ENCODE measurements at places on chromosomes 7 and 10.

- no peak for DNase-seq
These were observed 152.5 kb upstream of the YAE1 start for GRCh38 chr7:39413636-39414223.

GRCh38 chr7:50660040-50660829 lies 95.0 kb upstream of the DDC start:
- DNase-seq: peak; percentile 41

DNA sequence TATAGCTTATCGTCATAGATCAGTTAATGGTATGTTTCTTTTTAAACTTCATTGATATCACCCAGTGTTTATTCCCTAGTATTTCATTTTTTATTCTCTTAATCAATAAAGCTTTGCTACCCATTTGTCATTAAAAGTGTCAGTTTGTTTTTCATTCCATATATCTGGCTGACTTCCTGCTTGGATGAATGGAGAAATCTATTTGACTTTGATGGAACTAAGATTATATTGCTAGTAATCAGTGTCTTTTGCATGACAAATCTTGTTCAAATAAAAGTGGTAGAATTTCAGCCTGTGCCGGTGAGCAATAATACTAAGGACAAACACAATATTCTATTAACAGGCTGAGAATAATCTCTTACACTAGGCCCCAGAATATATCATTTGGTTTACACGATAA lies 203.3 kb downstream of the SEC23IP start:
- no peak for DNase-seq

GRCh38 chr10:130369645-130370381 lies 233.6 kb downstream of the GLRX3 start:
- no peak for DNase-seq

GRCh38 chr7:69518705-69519077 lies 79.6 kb upstream of the AUTS2 start:
- no peak for DNase-seq

DNA sequence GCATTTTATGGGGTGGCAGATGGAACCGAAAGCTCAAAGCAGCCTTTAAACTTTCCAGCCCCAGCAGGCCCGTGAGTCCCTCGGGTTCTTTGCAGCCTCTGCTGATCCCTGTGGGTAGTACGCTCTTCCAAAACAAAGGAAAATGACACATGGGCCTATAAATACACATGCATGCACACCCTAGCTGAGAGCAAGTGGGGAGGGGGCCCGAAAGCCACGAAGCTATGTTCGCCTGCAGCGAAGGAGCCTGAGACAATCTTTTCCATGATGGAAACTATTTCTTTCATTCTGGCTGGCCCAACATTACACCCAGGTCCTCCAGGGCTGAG lies 32.2 kb downstream of the CALML5 start:
- no peak for DNase-seq

DNA sequence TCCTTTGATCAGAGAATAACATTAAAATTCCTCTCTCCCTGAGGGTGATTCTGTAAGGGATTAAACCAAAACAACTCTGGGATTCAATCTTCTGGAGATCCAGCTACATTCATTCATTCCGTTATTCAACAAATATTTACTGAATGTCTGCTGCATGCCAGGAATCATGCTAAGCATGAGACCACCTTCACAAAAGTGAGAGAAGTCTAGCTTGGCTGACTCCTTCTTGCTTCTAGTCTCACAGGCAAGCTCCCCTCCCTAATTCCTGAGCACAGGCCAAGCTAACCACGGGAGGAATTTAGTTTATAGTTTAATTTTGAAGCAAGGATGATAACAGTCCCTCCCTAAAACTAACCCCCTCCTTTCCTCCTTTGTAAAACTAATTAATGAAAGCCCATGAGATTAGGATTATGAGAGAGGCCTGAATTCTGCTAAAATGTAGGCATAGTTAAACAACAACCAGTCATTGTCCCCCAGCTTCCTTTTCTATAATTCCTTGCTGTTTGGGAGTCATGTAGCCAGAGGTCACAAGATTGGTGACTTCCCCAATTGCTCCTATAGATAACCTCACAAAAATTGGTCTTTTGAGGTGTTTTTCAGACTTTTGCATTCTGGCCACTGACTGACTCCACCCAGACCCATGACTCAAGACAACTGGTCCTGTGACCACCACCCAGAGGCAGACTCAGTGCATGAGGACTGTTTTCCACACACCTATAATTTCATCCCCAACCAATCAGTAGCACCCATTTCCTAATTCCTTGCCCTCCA lies 113.5 kb downstream of the ITGB8 start:
- DNase-seq: no peak

DNA sequence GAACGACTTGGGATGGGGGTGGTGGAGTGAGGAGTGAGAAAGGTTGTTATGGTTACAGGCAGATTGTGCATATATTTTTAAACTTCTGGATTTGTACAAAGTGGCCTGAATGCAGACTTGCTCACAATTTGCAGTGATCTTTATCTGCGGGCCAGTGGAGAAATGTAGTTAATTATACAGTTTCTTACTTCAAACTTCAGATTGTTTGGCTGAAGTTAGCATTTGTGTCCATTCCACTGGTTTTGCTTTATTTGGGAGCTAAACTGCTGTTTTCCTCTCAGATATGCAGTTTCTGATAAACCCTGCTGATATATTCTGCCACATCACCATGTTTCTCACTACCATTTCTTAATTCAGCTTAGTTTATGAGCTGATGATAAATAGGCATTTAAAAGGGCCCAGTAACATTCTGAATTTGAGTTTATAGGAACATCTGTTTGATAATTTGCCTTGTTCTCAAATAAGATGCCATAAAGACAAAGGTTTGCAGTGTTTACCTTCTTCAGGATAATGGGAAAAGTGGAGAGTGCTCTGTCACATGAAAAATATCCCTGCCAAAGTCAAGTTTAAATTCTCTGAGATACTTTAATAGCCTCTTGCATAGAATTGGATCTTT lies 170.1 kb downstream of the ST7 start:
- DNase-seq: no peak

GRCh38 chr10:35470248-35470924 lies 134.1 kb downstream of the CCNY start:
- DNase-seq: no peak

DNA sequence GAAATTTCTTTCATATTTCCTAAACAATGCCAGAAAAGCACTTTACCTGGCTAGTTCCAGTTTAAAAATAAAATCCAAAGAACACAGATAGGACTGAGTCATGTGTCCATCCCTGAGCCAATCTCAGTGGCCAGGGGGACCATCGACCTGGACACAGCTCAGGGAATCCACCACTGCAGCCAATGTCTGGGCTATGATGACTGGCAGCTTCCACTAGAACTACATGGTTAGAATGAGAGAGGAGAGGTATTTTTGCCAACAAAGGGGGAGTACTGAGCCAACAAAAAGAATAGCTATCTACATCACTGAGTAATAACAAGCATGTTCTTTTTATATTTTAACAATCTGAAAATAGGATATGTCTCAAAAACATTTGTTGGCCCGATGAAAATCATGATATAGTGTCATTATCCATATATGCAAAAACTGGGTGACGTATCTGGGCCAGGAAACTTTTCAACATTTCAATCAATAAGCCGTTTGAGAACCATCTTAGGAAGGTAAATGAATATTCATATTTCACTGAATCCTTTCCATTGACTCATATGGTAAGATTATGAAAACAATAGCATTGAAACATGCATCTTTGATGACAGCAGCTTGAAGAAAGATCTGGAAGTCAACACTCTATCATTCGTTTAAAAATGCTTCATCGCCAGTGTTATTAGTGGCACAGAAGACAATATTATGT lies 104.0 kb downstream of the TPK1 start:
- no peak for DNase-seq

GRCh38 chr10:98253499-98253898 lies 14.5 kb downstream of the LOXL4 start:
- no peak for DNase-seq

- no peak for DNase-seq
These were observed 125.4 kb downstream of the DPP6 start for GRCh38 chr7:154177584-154177983.

GRCh38 chr7:106041140-106041717 lies 70.9 kb downstream of the SYPL1 start:
- DNase-seq: peak; percentile 52

- peak; percentile 46 for DNase-seq
These were observed 27.0 kb upstream of the HIBADH start for GRCh38 chr7:27689591-27690164.

- DNase-seq: no peak
These were observed 11.6 kb upstream of the RBP3 start for GRCh38 chr10:47336387-47337134.

DNA sequence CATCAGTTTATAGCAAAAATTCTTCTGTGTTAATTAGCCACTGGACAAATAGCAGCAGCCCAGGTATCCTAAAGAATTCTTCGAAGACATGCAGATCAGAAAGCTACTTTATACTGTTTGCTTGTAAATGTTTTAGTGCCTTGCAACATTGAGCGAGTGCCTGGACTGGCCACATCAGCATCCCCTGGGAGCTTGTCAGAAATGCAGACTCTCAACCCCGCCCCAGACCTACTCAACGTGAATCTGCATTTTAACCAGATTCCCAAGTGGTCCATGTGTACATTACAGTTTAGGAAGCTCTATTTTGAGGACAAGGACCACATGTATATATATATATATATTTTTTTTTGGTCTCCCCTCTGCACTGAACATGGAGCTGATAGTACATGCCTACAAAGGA lies 18.5 kb upstream of the PLEKHS1 start:
- no peak for DNase-seq

DNA sequence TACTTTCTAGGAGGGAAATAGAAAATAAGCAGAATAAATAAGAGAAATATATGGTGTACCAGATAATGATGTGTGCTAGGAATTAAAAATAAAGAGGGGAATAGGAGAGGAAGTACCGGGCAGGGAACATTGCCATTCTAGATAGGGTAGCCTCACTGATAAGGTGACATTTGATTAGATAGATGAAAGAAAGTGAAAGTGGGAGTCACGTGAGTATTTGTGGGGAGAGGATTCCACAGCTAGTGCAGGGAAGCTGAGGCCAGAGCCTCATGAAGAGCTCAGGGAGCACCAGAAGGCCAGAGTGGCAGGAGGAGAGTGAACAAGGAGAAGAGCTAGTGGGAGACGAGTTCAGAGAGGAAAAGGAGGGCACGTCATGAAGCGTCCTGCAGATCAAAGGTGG lies 49.1 kb downstream of the CDHR3 start:
- DNase-seq: no peak

Measured in GM12865 (cell line).